ENCODE measurements at places on chromosomes 6 and 20.

DNA sequence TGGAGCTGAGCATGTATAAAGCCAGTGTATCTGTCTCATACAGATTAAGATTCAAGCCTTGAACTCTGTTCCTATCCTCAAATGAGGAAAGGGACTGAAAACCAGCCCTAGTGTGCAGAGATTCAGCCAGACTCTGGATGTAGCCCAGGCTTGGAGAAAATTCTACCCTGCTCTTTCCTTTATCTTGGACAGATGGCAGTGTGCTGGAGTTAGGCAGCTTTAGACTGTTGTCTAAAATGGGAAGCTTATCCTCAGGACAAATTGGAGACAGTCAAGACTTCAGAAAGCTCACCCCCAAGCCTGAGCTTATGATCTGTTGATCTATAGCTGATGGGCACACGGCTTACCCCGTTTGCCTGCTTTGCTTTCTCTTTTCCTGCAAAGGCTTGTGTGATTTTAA is 1057.6 kb downstream of the KIF16B start:
- DNase-seq = no peak

GRCh38 chr6:82442061-82442719 is 78.6 kb downstream of the TPBG start:
- DNase-seq = no peak

- DNase-seq = no peak
Measured at GRCh38 chr6:113719064-113719463, 138.1 kb upstream of the MARCKS start.

- no peak for DNase-seq
Measured at GRCh38 chr6:76247527-76247926, 175.1 kb upstream of the IMPG1 start.

DNA sequence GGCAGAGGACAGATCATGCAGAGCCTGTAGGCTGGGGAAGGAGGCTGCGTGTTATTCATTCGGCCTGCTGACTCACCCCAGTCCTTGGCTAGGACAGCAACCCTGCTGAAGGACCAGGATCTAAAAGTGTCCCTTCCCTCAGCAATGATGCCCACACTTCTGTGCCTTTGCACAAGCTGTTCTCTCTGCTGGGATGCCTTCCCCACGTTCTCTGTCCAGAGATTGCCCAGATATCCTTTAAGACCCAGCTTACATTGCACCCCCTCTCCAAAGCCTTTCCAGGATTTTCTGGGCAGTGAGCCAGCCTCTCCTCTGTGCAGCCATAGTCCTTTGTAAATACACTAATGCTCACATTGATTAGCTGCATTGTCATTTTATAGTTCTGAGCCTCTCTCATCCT is 99.3 kb upstream of the CHD6 start:
- no peak for DNase-seq

DNA sequence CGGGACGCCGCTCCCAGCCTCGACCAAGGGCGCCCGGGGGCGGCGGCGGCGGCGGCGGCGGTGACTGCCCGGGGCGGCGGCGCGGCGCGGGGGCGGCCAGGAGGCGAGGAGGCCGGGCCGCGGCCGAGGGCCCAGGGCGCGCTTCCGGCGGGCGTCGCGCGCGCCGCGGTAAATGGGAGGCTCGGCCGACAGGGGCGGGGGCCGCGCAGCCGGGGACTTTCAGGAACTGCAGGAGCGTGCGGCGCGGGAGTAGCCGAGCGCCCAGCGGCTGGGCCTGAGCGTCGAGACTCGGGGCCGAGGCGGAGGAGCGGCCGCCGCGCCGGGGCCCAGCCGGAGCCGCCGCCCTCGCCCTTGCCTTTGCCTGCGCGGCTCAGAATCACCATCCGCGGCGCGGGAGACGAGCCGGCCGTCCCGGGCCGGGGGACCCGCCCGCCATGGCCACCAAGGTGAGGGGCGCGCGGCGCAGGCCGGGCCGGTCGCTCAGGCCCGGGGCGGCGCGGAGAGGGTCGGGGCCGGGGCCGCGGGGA is at the start of gene SNX9:
SNX9 (plus strand) TSS at position 246 of the 527 bp plus-strand sequence; CDS start at position 435, 189 bp downstream.
- DNase-seq = peak; percentile 87

All from left cardiac atrium (tissue), 4 donors.